ENCODE measurements at places on chromosomes 6 and 20.

GRCh38 chr6:116392132-116393013 is 21.6 kb downstream of the DSE start:
- no peaks in the 10 kb centered on the region for H3K36me3 ChIP-seq
- H3K27ac ChIP-seq: peak overlapping the region; percentile 9
- no peaks in the 10 kb centered on the region for H3K27me3 ChIP-seq
- H3K4me3 ChIP-seq: no peak overlapping the region

DNA sequence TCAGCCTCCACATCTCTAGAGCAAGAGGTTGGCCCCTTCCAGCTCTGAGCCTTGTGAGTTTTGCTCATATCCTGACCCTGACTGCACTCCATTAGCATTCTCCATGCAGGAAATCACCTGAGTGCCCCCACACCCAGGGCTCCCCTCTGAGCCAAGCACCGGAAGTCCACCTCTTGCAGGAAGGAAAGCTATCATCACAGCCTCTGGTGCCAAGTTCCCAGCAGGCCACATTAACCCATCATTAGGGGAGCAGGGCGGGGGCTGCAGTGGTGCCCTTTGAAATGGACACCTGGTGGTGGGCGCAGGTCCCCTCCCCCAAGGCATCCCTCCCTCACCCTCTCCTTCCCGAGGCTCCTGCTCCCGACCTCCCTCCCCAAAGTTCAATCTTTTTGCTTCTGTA is 16.1 kb downstream of the GRM4 start:
- no peaks in the 10 kb centered on the region for H3K4me1 ChIP-seq
- no peaks in the 10 kb centered on the region for H3K27me3 ChIP-seq
- H3K27ac ChIP-seq: no peak overlapping the region
- H3K36me3 ChIP-seq: no peaks in the 10 kb centered on the region
- no peak overlapping the region for H3K4me3 ChIP-seq

DNA sequence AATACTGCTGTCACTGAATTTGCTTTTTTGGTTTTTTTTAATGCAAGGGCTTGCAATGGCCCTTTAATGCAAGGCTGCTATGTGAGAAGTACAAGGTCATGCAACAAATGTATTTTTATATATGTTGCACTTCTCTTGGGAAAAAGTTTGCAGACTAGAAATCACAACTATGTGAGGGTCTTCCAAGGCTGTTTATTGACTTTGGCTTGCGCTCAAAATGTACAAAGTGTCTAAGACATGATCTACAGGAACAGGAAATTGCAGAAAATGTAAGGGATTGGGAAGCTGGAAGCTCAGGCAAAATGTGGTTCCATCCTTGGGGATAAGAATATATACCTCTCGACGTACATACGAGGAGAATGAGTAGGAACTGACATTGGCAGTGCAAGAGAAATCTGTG is 92.2 kb upstream of the F13A1 start:
- H3K4me3 ChIP-seq: no peak overlapping the region
- H3K27me3 ChIP-seq: no peaks in the 10 kb centered on the region
- H3K4me1 ChIP-seq: no peaks in the 10 kb centered on the region
- H3K27ac ChIP-seq: no peak overlapping the region

DNA sequence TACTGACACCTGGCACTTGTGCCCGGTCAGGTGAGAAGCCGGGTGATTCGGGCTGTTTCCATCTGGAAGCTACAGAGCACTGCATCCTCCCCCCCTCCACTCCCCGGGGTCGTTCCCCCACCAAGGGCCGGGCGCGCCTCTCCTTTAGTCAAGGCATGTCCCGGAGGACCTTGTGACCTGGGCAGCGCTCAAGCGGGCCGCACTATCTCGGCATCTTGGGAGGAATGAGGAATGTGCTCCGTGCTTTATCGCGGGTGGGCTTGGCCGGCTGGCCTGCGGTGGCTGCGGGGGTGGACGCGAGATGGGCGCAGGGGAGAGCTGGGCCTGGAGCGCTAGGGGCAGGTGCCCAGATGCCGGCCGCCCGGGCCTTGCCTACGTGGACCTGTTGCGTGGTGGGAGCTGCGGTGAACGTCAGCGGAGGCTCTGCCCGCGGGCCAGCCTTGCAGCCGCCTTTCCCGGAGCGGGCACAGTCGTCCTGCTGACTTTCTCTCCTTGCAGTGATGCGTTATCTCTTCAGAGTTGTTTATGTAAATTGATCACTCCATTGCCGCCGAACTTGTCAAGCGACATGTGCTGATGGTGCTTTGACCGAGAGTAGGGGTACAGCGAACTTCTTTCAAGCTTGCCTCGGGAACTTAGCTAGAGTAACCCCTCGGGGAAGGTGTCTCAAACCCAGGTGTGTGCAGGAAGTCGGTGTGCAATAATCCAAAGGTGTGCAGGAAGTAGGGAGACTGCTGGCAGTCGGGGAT is 1.1 kb downstream of the LRRC1 start:
- H3K4me3 ChIP-seq: peak overlapping the region; percentile 88
- peak; percentile 22 for DNase-seq
- 0 out of 2 replicates have a peak, but pooled peaks cover 4% of the 10 kb centered on the region for H3K4me1 ChIP-seq
- no peak overlapping the region for H3K27ac ChIP-seq

DNA sequence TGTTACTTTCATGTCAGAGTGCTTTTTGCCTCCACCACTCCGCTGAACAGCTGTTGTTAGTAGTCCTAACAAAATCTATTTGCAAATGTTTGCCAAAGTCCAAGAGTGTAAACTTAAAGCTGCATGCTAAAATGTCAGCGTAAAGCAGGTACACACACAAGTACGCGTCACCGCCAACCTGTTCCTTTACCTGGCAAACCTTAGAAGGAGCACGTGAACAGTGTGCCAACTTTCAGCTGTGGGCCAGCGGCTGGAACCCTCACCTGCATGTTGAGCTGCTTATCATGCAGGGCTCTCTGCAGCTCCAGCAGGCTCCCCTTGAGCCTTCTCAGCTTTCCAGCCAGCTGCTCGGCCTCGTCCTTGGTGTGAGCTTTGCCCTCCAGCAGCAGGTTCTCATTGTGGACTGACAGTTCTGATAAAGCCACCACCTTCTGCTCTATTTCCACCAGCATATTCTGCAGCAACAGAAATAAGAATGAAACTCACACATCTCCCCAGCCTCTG is 359.3 kb downstream of the SYNE1 start:
- H3K4me3 ChIP-seq: no peak overlapping the region
- H3K27me3 ChIP-seq: no peaks in the 10 kb centered on the region
- H3K36me3 ChIP-seq: peaks cover 8% of the 10 kb centered on the region
- H3K4me1 ChIP-seq: peaks cover 21% of the 10 kb centered on the region
- peak overlapping the region; percentile 7 for H3K27ac ChIP-seq
- DNase-seq: peak; percentile 73

- no peaks in the 10 kb centered on the region for H3K4me1 ChIP-seq
- no peaks in the 10 kb centered on the region for H3K36me3 ChIP-seq
- no peak overlapping the region for H3K27ac ChIP-seq
- no peaks in the 10 kb centered on the region for H3K27me3 ChIP-seq
- H3K4me3 ChIP-seq: no peak overlapping the region
- no peak for DNase-seq
Measured at GRCh38 chr6:122482750-122483080, 11.1 kb upstream of the SERINC1 start.

- peaks cover 16% of the 10 kb centered on the region for H3K4me1 ChIP-seq
- no peaks in the 10 kb centered on the region for H3K27me3 ChIP-seq
- peak; percentile 19 for DNase-seq
- H3K36me3 ChIP-seq: no peaks in the 10 kb centered on the region
- H3K27ac ChIP-seq: no peak overlapping the region
Measured at GRCh38 chr6:156774863-156775405, 2.2 kb upstream of the ARID1B start.

DNA sequence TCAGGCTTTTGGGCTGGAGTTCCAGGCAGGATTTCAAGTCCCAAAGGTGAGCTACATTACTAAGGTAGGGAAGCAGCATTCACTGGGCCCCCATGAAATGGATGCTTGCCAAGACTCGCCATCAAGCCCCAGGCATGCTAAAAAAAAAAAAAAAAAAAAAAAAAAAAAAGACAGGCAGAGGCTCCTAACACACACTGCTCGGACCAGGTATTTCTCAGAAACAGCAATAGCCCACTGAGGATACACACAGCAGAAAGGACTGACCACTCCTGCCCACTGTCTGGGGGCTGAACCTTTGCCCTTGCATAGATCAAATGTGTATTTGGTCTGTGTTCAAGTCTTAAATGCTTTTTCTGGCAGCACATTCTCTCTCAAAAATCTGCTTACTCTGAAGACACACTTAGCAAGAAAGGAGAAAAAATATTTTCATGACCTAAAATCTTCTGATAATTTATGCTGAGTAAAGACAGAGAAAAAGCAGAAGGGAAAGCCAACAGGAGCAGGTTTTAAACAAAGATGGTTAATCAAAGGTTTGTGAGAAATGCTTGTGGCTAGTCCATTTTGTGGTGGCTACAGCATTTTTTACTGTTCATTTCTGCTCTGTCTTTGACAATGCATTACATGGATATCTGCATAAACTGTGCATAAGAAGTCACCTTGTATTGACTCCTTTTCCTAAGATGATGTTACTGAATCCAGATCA is 37.9 kb upstream of the BEND6 start:
- no peaks in the 10 kb centered on the region for H3K36me3 ChIP-seq
- H3K27me3 ChIP-seq: no peaks in the 10 kb centered on the region
- H3K27ac ChIP-seq: no peak overlapping the region
- DNase-seq: no peak
- peaks cover 5% of the 10 kb centered on the region for H3K4me1 ChIP-seq

- no peaks in the 10 kb centered on the region for H3K36me3 ChIP-seq
- H3K4me3 ChIP-seq: no peak overlapping the region
- H3K4me1 ChIP-seq: peaks cover 12% of the 10 kb centered on the region
- DNase-seq: no peak
- no peak overlapping the region for H3K27ac ChIP-seq
Measured at GRCh38 chr6:24931718-24932691, 3.8 kb downstream of the RIPOR2 start.

- no peaks in the 10 kb centered on the region for H3K36me3 ChIP-seq
- peaks cover 6% of the 10 kb centered on the region for H3K27me3 ChIP-seq
- H3K4me3 ChIP-seq: no peak overlapping the region
- no peaks in the 10 kb centered on the region for H3K4me1 ChIP-seq
- H3K27ac ChIP-seq: no peak overlapping the region
Measured at GRCh38 chr20:54382419-54382818, 93.0 kb upstream of the DOK5 start.

DNA sequence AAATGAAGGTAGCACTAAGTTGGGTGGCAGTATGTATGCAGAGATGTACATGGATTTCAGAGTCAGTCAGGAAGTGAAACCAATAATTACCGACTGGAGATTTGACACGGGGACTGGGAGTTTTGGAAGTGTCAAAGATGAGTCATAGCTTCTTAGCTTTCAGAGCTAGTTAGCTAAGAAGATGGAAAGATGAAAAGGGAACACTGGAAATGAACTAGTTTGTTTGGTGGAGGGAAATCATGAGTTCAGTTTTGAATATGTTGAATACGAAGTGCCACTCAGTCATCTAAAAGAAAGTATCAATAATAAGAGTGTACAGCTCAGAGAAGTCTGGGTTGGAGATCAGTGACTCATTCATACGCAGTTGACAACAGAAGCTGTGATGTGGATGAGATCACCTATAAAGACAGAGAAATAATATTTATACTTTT is 7.5 kb downstream of the ESF1 start:
- no peaks in the 10 kb centered on the region for H3K4me1 ChIP-seq
- no peaks in the 10 kb centered on the region for H3K27me3 ChIP-seq
- no peak overlapping the region for H3K4me3 ChIP-seq
- H3K36me3 ChIP-seq: peaks cover 72% of the 10 kb centered on the region
- no peak for DNase-seq
- no peak overlapping the region for H3K27ac ChIP-seq

Data from SJCRH30 (cell line).